ENCODE measurements at places on chromosomes 1 and 21.

- no peak for DNase-seq
Observed at GRCh38 chr1:206508130-206508889, 979 bp downstream of the RASSF5 start.

- no peak for DNase-seq
Observed at GRCh38 chr1:14970115-14970798, 183.3 kb upstream of the TMEM51 start.

DNA sequence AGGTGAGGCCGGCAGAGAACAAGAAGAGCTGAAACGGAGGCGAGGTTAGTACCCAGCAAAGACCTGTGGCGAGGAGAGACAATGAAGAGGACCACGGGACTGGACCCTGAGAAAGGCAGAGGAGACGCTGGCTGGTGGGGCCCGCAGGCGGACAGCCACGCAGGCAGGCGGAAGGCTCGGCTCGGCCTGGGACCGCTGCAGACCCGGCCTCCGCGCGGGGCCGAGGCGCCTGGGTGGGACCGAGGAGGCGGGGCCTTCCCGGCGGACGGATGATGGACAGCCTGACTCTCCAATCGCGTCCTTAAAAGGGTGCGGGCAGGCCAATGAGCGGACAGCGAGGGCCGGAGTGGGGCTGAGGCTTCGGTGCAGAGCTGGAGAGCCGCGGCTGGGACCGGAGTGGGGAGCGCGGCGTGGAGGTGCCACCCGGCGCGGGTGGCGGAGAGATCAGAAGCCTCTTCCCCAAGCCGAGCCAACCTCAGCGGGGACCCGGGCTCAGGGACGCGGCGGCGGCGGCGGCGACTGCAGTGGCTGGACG lies at the start of gene MPZL1:
Gene MPZL1, plus strand, starts transcription at position 366 of the 535 bp plus-strand sequence. CDS start 170 bp downstream, outside the sequence.
- DNase-seq = peak; percentile 53

- DNase-seq = no peak
Observed at GRCh38 chr1:180262628-180263488, 32.8 kb downstream of the LHX4 start.

DNA sequence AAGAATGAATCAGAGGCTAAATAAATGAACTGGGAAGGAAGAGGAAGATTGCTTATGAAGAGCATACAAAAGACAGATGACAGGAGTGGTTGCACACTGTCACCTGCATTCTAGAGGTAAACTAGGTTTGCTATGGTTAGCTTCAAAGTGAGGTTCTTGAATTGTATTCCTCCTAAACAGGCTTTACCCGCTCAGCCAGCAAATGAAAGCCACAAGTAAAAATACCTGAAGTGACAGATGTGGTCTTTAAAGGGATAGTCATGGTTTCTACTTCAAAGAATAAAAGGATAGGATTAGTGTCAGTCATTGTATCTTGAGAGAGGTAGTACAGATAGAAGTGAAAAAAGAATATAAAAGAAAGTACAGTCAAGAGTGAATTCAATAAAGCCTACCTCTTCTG lies 32.4 kb upstream of the PRDX6 start:
- DNase-seq = no peak

DNA sequence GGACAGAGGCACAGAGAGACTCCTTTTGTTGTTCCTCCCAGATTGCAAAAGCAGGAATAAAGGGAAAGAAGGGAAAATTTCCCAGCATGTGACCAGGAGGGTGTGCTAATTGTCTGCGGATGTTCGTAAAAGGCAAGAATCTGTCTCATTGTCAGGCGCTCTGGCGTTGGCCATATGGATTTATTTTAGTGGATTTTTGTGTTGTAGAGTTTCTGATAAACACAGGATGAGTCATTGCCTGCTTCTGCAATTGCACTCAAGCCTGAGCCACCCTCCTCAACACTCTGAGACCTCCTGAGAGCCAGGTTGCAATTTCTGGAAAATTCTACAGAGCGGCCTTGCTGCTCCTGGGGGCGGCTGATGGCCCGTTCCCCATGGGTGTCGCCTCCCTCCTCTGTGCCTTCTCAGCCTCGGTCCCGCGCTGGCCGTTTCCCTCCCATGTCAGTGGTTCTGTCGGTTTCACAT lies 227.7 kb downstream of the KAZN start:
- no peak for DNase-seq

GRCh38 chr1:1032424-1032823 lies 12.5 kb downstream of the AGRN start:
- DNase-seq = no peak

DNA sequence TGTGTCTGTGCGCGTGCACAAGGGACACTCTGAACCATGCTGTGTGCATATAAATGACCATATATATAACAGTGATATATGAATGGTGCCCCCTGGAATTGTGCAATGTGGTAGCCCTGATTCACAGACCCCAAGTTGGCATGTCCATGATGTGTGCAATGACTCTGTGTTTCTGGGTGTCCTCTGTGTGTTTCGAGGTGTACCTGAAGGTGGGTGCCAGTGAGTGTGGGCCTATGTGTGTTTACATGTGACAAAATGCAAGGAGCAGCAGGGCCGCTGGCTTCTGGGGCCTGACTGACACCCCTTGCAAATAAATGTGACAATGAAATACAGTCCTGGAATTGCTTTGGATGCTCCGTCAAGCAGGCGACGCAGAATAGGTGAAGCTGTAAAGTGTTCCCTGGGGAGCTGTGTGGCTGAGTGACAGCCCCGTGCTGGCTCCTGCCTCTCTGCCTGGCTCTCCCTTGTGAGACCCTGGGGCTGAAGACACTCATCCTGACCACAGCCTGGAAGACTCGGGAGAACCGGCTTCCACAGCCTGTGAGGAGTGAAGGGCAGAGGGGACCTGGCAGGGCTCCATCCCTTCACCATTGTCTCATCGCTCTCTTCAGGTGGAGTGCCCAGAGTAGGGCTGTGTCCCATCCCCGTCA lies 38.2 kb upstream of the CSF3R start:
- DNase-seq = no peak

- no peak for DNase-seq
Observed at GRCh38 chr1:19260211-19261138, 8.9 kb downstream of the MRTO4 start.

DNA sequence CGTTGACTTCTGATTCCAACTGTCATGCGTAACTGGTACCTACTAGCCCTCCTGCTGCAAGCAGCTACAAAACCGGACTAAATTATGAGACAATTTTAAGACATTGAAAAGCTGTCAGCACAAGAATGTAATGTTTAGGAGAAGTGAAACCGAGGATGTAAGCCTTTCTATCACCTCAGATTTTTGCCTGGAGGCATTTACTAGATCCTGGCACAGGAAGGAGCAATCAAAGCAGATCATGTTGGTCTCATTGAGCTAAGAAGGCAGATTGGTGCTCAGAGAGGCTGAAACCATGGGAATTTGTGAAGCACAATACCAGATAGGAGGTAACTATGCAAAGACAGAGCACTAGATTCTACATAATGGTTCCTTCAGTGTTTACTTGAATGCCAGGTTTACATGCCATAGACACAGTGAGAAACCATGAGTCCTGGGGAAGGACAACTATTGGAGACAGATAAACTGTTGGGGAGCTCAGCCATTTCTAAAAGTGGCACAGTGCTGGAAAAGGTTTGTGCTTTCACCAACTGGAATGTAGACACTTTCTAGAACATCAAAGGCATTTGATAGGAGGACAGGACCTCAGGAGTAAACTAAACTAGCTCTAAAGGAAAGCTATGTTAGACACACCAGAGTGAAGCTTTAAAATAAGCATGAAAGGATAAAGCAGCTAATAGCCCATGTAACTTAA lies 179.4 kb downstream of the LYPLAL1 start:
- DNase-seq = no peak

- no peak for DNase-seq
Observed at GRCh38 chr1:13451399-13451965, 41.2 kb downstream of the PRAMEF20 start.

DNA sequence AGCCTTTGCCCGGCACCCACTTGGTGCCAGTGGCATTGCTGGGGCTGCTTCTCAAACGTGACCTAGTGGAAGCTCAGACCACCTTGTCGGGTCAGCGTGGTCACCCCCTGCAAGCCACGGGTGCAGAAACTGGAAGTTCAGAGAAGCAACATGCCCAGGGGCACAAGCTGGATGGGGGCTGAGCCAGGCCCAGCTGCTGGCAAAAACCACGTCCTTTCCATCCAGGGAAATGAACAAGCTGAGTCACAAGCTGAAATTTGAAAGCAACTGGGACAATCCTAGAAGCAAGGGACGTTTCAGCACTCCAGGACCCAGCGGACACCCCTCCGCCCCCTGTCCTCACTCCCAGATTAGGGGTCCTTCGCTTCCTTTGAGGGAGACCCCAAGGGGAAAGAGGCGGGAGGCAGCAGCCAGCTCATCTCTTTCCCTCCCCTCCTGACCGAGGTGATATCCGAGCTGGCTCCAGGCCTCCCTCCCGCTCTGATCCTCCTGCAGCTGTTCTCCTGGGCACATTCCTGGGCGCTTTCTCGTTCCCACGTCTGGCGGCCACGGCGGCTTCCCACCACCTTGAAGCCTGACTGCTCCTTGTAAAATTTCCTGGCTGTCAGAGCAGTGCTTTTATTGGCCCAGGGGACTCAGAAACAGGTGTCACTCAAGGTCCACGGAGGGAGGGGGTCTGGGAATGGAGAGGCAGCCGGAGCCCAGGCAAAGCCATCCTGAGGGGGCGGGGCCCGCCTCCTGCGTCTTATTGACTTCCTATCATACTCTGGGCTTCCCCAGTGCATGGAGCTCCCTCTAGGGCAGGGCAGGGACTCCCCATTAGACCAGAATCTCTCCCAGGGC lies 62.8 kb downstream of the PAX7 start:
- no peak for DNase-seq

DNA sequence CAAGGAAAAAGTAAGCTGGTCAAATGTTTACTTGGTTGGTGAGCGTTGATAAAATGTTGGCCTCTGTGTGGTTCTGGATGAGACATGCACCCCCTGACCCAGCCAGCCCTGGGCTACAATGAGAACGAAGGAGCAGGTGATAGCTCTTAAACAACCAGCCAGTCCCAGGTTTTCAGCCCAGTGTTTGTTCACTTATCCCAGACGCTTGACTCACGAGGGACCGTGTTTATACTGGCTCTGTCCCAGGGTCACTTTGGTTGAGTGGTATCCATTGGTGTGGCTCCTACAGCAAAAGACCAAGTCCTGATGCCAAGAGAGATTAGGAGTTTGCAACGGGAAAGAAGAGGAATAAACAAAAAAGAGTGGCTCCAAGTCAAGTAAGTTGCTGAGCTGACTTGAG lies 86.9 kb downstream of the KCNJ15 start:
- DNase-seq = no peak

DNA sequence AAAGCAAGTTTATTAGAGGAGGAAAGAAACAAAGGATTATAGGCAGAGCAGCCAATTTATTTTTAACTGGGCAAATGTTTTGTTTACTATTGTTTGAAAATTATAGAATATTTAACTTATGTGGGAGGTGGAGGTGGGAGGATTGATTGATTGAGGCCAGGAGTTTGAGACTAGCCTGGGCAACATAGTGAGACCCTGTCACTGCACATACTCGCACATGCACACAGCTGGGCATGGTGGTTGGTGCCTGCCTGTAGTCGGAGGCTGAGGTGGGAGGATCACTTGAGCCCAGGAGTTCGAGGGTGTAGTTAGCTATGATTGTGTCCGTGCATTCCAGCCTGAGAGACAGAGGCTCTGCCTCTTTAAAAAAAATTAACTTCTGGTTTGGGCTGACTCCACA lies 6.7 kb downstream of the MAN1A2 start:
- DNase-seq = no peak

DNA sequence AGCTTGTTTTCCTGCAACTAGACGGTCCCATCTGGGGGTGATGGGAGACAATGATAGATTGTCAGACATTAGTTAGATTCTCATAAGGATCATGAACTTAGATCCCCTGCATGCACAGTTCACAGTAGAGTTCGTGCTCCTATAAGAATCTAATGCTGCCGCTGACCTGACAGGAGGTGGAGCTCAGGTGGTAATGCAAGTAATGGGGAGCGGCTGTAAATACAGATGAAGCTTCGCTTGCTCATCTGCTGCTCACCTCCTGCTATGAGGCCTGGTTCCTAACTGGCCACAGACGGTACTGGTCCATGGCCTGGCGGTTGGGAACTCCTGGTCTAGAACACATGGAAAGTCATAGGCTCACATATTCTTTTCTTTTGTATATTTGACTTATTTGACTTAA lies 42.0 kb downstream of the NIBAN1 start:
- DNase-seq = no peak

GRCh38 chr1:31705080-31705866 lies 1.5 kb upstream of the COL16A1 start:
- DNase-seq = no peak

DNA sequence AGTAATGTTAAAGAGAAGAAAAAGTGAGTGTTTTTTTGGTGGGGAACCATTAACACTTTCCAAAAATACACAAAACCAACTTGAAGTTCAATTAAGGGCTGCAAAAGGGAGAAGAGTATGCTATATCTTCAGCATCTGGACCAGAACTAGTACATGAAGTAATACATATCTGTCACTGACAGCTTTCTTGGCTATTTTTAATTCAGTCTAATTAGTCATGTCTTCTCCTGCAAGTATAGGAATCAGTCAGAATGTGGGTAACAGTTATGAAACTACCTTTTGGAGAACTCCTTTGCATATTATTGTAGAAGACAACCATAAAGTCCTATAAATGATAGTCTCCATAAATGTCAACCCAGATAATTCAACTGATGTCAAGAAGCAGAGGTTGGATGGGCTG lies 901.2 kb downstream of the TTLL7 start:
- no peak for DNase-seq

- no peak for DNase-seq
Observed at GRCh38 chr1:151237678-151238466, 16.7 kb upstream of the PSMD4 start.

DNA sequence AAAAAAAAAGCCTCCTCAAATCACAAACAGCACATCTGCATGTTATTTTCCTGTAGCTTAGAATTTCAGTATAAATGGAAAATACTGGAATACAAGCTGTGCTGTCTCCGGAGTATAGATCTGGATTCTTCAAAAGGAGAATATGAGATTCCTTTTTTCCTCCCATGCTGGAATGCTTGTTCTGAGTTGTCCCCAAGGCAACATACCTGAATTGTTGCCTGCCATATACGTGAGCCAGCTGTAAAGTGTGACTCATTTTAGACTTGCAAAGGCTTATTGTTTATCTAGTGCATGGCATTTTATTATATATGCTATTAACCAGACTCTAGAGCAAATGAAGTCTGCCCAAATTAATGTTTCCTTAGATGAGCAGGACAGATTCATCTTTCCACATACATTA lies 95.0 kb upstream of the C1orf105 start:
- DNase-seq = no peak

DNA sequence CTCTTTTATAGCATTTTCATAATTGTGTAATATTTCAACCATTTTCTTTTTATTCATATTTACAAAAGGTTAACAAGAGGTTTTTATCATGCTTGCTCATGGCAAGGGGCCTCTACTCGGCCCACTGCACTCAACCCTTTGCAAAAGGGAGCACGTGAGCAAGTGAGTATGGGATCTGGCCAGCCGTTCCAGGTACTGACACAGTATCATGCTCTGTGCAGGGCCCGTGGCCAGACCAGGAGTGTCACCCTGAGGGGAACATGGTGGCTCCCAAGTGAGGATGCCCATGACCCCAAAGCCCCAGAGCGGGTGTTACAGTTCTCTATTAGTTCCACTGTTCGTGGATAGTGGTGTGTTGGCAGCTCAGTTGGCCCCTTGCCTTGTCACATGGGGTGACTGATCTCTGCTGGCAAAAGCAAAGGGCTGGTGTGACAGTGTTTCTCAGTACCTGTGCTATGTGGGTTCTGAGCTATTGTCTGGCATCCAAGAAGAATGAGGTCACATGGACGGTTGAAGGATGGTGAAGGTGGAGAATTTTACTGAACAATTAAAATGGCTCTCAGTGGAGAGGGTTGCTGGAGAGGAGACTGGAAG lies 777.2 kb upstream of the ADAMTS5 start:
- DNase-seq = no peak
